ENCODE measurements at places on chromosomes 6 and 20.

DNA sequence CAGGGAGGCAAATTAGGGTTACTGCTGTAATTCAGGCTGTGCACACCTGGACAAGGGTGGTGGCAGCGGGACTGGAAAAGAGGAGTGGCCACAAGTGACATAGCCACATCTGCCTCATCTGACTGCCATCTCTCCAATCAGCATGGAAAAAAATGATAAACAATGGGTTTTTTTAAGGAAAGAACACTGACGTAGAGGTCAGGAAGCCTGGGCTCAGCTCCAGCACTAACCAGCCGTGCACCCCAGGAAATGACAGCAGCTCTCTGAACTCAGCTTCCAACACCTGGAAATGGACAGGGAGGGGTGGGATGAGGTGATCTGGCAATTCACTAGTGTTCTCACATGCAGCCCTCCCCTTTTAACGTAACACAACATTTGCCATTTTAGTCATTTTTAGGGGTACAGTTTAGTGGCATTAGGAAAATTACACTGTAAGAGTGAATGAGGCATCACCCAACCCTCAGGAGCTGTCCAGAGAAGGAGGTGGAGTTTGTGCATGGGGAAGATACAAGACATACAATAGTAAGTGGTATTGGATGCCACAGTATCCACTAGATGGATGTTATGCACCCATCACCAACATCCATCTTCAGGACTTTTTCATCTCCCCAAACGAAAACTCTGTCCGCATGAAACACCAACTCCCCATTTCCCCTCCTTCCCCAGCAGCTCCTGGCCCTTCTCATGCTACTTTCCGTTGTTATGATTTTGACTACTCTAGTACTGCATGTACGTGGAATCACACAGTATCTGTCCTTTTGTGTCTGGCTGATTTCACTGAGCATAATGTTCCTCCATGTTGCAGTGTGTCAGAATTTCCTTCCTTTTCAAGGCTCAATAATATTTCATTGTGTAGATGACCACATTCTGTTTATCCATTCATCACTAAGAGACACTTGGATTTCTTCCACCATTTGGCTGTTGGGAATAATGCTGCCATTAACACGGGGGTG lies 215.5 kb upstream of the ECI2 start:
- DNase-seq, result peak; percentile 44

- DNase-seq, result no peak
Measured at GRCh38 chr6:11833626-11834592, 55.3 kb upstream of the ADTRP start.

DNA sequence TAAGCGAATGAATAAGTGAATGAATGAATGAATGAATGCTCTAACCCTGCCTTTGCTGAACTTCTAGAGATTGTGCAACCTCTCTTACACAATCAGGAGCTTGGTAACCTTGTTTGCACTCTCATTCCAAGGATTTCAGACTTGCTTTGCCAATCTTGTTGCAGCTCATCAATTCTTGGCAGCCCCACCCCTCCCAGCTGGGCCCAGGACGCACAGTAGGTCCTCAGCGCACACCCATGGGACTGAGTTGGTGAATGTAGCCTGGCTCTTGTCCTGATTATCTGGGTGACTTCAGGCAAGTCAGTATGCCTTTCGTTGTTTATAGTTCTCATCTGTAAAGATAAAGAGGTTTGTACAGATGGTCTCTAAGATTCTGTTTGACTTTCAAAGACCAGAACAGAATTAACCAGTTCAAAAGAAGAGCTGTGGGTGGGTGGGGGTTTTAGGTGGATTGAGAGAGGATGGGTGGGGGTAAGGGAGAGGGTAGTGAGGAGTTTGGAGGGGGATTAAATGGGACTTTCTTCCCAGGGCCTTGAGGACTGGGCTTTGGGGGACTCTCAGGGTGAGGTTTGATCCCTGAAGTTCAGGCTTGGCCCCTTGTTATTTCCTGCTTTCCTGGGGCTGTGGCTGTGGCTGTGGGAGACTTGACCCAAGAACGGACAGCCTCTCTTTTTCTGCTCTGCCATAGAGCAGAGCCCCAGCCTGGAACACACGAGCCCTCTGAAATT lies 33.2 kb downstream of the VEGFA start:
- DNase-seq, result no peak

GRCh38 chr6:30168741-30169140 lies 5.4 kb downstream of the TRIM15 start:
- DNase-seq, result no peak

GRCh38 chr20:37382482-37383120 lies 36.7 kb downstream of the SRC start:
- no peak for DNase-seq

- DNase-seq, result no peak
Measured at GRCh38 chr6:157761331-157761921, 61.6 kb upstream of the SNX9 start.

- DNase-seq, result no peak
Measured at GRCh38 chr6:122631571-122632249, 21.5 kb downstream of the PKIB start.

GRCh38 chr20:46999801-47000465 lies 105.3 kb downstream of the EYA2 start:
- peak; percentile 43 for DNase-seq

DNA sequence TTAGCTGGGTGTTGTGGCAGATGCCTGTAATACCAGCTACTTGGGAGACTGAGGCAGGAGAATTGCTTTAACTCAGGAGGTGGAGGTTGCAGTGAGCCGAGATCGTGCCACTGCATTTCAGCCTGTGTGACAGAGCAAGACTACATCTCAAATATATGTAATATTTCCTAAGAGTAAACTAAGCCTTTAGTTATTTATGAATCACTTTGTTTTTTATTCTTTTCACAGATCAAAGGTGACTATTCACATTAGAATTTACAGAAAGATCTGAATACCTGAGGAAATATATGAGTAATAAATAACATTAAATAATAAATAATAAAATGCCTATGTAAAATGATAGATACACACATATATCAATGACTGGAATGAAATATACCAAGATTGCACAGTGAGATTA lies 630.8 kb upstream of the IMPG1 start:
- DNase-seq, result no peak

DNA sequence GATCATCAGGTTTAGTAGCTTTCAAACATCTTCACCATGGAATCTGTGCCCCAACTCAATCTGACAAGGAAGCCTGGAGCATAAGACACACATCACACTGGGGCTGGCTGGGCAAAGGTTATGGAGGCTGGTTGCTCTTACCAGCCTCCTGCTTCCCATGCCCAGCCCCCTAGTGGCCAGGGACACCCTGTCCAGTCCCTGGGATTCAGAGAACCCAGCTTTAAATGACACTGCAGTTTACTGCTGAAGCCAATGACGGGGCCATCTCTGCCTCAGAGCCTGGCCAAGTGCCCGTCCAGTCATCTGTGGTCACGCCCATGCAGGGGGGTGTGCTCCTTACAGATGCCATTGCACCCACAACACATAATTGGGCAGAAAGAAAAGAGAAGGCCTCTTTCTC lies 272.9 kb downstream of the SMOC2 start:
- DNase-seq, result no peak

- DNase-seq, result no peak
Measured at GRCh38 chr6:90127595-90127994, 169.0 kb downstream of the BACH2 start.

- peak; percentile 57 for DNase-seq
Measured at GRCh38 chr20:36573798-36574365, 485 bp downstream of the TGIF2 start.

DNA sequence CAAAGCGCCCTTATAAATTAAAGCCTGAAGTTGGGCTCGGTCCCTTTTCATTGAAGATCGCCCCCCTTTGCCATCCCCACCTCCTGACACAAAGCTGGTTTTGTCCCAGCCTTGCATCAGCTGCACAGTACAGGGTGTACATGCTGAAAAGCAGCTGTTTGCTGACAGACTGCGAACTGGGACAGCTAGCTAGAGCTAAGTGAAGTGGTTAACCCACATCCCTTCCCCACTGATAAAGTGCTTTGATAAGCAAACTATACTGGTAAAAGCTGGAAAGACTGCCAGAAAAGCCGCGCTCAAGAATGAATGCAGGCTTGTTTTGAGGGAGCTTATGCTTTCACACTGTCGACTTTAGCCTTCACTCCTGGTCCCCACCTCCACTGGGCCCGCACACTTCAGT lies 207.3 kb downstream of the GMDS start:
- no peak for DNase-seq

- no peak for DNase-seq
Measured at GRCh38 chr20:42370075-42370474, 751.9 kb upstream of the CHD6 start.

- DNase-seq, result no peak
Measured at GRCh38 chr6:134689177-134689576, 260.7 kb downstream of the ALDH8A1 start.

DNA sequence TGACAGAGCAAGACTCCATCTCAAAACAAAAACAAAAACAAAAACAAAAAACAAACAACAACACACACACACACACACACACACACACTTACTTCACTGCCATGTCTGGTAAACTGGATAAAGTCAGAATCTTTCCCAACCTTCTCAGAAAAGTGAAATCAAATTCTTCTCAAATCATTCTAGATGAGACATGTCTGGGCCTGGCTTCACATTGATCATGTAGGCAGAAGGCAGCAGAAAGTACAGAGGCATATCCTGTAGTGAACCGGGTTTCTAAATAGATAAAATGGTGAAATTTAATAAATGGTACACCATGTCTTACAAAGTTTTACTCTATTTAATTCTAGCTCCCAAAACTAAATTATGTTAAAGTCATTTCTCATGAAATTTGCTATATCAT lies 14.9 kb upstream of the MRS2 start:
- no peak for DNase-seq

DNA sequence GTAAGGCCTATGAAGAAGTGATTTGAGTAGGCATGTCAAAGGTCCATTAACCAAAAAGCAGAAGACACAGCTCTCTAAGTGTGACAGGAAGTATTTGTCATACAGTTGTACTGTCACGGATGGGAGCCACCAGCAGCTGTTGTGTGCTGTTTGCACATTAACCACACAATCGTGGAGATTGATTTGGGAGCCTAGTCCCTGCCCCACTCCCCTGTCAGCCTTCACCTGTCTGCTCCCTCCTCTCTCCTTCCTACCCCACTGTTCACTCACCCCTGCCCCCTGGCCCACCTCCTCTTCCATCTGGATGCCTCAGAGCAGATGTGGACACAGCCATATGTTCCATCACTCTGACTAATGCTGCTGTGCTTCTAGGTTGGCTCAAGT lies 124.7 kb upstream of the SPACA1 start:
- DNase-seq, result peak; percentile 76

DNA sequence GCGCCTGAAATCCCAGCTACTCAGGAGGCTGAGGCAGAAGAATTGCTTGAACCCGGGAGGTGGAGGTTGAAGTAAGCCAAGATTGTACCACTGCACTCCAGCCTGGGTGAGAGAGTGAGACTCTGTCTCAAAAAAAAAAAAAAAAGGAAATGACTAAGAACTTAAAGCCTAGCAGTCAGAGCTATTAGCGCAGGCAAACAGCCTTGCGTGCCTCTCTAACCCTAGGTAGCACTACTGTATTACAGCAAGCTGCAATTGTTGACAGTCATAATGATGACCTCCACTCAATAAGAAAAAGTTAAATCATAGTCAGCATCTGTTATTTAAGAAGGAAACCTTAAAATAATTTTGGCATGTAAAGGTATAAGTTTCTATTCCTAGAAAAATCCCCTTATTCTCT lies 14.4 kb downstream of the GSS start:
- DNase-seq, result no peak

DNA sequence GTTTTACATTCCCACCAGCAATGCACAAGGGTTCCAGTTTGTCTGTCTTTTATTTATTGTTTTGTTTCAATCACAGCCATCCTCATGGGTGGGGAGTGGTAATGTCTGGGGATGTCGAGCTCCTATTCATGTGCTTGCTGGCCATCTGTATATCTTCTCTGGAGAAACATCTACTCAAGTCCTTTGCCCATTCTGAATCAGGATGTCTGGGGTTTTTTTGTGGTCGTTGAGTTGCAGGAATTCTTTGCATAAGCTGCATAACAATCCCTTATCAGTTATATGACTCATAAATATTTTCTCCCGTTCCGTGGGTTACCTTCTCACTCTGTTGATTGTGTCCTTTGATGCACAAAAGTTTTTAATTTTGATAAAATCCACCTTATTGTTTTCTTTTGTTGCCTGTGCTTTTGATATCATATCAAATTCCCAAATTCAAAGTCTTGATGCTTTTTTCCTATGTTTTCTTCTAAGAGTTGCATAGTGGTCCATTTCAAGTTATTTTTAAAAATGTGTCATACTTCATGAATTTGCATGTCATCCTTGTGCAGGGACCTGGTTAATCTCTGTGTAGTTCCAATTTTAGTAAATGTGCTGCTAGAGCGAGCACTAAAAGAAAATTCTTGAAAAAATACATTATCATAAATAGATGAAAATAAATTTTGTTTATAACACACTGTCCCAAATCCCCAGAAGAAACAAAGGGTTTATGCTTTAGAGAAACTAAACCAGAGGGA lies 54.9 kb upstream of the PDE10A start:
- no peak for DNase-seq

DNA sequence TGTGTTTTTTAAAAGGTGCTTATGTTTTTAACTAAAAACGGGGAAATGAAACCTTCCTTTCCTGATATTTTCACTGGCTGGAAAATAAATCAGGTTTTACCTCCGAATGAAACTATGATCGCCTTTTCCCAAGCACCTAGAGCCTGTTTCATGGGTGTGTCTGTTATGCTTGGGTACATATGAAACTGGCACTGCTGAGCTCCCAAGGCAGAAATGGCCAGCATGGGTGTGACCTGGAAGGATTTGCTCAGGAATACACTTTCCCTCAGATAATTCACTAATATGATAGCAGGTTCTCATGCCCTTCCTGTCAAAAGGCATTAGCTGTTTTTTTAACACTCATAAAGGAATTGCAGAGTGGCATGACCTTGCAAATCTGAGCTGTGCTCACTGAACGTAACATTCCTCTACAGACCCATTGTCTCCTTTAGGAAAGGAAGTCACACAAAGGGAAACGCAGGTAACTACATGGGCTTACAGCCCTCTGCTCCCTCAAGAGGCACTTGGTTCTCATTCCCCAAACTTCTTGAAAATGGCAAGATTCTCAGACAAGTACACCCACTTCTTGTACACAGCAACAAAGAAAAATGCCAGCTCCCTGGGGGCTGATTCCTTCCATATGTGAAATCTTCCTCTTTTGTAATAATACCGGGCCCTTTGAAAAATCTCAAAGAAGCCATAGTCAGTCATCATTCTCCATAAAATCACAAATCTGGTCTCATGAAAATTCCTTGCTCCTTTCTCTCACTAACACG lies 72.7 kb downstream of the METTL24 start:
- DNase-seq, result peak; percentile 9

- DNase-seq, result no peak
Measured at GRCh38 chr6:80789912-80790570, 683.6 kb downstream of the BCKDHB start.

DNA sequence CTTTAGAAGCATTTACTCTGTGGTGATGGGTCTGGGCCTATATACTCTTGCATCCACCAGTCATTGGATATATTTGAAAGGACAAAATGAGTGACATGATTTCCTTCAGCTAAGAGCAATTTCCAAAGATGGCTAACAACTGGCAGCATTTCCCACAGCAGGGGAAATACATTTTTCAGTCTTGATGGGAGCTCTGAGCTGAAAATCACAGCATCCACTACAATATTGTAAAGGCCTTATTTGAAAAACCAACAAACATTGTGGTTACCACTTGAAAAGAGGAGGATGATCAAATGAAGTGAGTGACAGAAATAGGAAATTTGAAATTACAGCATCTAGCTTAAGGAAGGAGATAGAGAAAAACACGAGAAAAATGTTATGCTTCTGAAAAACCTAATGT lies 705.0 kb upstream of the EPHA7 start:
- no peak for DNase-seq

GRCh38 chr20:2417213-2417541 lies 36.5 kb downstream of the TGM6 start:
- DNase-seq, result peak; percentile 59

- peak; percentile 69 for DNase-seq
Measured at GRCh38 chr6:133945158-133945557, 7.9 kb upstream of the TBPL1 start.
